Common myeloid progenitor, CD34-positive (primary cell): ENCODE measurements at places on chromosomes 6 and 20.

DNA sequence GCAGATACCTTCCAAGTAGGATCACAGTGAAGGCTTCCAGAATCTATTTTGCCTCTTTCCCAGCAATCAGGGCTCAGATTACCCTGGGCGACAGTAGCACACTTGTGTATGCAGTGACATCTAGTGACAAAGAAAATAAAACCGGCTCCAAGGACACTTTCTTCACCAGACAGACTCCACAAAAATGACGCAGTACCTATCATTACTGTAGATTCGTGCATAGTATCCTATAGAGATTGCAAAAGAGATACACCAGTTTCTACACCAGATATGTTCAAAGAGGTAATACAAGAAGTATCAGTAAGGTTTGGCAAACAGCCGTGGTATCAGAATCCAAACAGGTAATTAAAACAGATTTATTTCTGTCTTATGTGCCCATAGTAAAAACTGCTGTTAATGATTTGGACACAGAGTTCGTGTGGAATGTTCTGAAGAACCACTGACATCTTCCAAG is 600.4 kb upstream of the JAG1 start:
- DNase-seq, result peak; percentile 62

DNA sequence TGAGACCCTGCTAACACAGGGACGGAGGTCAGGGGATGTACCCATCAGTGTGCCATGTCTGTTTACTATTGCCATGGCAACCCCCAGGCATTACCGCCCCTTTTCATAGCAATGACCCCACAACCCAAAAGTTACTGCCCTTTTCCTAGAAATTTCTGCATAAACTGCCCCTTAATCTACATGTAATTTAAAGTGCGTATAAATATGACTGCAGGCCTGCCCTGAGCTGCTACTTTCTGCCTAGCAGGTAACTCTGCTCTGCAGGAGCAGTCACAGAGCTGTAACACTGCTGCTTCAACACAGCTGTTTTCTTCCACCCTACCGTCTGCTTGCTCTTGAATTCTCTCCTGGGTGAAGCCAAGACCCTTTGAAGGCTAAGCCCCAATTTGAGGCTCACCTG is 57.1 kb upstream of the RPS6KA2 start:
- no peak for DNase-seq

- DNase-seq, result peak; percentile 34
These were observed 297.9 kb downstream of the TBC1D7 start for GRCh38 chr6:13030396-13030795.

DNA sequence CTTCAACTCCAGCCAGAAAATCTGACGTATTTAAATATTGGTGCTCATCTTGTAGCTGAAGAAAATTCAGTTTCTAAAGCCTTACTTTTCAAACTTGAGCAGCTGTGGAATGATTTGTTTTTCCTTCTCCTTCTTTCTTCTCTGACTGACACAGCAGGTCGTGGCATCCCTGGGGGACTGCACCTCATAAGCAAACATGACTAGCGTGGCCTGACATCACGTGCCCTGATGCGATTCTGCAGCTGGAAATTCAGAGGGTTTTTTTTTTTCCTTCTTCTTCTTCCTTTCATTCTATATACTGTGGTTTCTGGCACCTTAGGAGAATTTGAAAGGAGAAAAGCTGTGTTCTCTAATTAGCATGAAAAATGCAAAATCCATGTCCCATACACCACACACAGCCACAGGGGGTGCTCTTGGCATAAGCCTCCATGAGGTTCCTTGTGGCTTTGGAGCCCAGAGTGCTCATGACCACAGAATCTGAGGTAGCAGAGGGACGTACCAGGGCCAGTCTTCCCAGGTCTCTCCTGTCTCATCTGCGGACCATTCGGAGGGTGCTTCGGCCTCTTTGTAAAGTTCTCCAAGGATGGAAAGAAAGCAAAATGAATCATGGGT is 258.5 kb upstream of the CDH4 start:
- no peak for DNase-seq

DNA sequence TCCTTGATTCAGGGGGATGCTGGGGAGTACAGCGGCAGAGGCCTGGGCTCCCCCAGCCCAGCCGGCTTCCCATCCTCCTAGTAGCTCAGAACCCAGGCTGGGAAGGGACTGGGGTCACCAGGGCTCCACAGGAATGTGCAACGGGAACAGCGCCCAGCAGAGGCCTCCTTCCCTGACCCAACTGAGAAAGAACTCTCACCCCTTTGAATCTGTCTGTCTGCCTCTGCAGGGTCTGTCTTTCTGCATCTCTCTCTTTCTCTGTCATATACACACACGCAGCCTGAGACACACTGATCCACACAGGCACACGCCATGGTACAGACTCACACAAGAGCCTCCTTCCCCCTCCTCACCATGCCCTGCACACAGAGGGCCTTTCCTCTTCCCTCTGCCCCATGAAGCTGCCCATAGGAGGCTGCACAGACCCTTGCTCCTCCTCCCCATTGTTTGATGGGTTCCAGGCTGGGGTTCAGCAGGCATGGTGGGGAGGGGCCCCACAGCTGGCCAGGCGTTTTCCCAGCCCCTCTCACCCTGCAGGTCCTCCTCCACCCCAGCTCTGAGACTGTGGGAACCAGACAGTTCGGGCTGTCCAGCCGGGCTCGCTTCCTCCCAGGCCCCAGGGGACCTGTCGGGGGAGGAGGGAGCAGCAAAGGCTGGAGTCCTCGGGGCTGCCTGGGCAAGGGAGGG is 2.8 kb downstream of the FOXS1 start:
- DNase-seq, result no peak

DNA sequence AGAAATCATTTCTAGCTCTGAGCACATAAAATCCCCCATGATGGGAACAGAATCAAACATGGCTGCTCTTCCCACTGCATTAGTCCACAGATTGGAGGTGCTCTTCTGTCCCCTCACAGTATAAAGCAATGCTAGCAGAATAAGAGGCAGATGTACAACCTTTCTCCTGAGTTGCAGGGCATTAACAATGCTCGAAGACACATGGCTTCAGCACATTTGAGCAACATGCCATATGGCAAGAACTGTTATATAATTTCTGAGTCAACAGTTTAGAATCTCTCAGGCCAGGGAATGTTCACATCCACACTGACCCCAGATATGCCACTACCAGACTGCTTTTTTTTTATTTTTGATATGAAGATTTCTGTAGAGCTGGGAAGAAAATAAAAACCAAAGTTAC is 119.6 kb downstream of the KIF13A start:
- no peak for DNase-seq

GRCh38 chr6:18053555-18054445 is 66.4 kb upstream of the KIF13A start:
- no peak for DNase-seq

DNA sequence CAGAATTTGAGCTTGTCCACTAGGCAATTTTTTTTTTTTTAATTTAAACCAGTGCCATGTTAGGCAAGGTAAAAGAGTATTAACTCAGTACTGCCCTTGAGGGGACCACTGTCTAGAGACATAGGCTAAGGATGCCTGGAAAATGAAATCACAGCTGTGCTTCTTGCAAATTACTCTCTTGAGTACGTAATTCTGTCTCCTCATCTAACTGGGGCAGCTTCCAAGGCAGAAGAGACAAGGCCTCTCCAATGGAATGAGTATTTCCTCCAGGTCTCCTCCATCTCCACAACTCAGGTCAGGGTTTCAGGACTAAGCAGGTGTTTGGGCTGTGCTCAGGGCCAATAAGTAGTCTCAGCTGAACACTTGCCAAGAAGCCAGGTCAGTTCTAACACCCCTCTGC is 33.8 kb upstream of the MRPS10 start:
- DNase-seq, result no peak

DNA sequence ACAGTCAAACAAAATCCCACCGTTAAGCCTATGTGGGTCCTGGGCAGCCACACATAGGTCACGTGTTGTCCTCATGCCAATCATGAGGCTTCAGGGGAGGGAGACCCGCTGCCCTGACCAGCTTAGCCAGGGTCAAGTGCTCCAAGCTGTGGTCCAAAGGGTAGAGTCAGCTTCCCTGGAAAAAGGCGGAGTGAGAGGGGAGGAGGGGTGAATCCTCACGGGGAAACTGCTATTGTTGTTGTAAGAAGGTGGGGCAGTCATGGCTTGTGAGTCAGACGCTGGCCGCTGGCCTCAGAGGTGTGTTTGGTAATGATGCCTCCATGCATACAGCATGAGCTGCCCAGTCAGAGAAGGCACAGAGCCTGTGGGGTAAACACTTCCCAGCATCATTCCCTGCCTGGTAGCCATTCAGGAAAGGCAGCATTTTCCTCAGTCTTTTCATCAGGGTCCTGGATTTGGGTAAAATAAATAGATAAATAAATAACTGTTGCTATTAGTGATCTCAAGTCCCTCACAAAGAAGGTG is 8.7 kb downstream of the CST3 start:
- DNase-seq, result peak; percentile 32

GRCh38 chr6:142954844-142955243 is 9.9 kb upstream of the HIVEP2 start:
- DNase-seq, result no peak

DNA sequence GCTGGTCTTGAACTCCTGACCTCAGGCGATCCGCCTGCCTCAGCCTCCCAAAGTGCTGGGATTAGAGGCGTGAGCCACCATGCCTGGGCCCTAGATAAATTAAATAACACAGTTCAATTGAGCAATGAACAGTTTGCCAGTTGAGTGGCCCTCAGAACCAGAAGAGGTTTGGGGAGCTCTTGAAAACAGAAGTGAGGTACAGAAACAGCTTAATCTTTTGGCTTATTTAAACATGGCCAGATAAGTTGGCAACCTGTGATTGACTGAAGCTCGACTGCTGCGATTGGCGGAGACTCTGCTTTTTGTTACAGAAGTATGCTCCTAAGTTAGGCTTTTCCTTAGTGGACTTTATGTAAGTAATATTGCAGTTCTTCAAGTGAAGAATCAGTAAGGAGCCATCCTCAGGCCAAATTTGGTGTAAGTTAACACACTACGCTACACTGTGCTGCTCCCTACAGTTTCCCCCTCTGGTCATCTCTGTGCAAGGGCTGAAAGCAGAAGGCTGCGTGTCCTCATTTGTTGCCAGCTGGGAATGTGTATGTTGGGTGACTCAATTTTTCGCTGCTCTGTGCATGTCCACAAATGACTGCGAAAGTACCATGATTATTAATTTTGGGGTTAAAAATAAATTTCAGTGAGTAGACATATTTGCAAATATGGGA is 9.8 kb downstream of the XRN2 start:
- no peak for DNase-seq

DNA sequence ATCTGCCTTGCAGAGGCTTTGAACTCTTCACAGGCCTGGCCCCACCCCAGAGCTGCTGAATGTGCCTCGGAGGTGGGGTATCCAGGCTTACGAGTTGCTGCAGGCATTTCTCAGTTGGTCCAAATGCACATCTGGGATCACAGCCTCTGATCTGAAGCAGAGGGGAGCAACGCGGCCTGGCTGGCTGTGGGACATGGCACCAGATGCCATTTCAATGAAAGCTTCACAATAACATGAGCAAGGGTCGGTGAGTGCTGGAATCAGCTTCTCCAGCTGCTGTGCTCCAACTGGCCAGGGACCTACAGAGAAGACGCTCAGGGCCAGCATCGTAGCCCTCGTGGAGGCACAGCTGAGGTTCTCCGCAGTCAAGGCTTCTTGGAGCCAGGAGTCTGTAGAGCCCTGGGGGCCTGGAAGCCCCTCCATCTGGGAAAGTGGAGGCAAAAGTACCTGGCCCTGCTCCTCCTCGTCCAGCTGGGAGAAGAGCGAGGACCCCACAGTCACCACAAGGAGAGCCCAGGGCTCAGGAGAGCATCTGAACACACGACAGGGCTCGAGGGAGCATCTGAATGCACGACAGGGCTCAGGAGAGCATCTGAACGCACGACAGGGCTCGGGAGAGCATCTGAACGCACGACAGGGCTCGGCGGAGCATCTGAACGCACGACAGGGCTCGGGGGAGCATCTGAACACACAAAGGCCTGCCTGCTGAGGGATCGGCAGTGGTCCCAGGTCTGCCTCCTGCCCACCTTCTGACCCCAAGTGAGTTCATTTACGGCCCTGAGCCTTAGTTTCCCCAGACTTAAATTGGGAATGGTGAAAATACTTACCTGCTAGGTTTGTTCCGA is 165.2 kb downstream of the DLL1 start:
- DNase-seq, result no peak

- no peak for DNase-seq
These were observed 60.6 kb upstream of the SLC32A1 start for GRCh38 chr20:38663660-38664059.

GRCh38 chr20:57996936-57997890 is 231.2 kb downstream of the ANKRD60 start:
- peak; percentile 44 for DNase-seq

DNA sequence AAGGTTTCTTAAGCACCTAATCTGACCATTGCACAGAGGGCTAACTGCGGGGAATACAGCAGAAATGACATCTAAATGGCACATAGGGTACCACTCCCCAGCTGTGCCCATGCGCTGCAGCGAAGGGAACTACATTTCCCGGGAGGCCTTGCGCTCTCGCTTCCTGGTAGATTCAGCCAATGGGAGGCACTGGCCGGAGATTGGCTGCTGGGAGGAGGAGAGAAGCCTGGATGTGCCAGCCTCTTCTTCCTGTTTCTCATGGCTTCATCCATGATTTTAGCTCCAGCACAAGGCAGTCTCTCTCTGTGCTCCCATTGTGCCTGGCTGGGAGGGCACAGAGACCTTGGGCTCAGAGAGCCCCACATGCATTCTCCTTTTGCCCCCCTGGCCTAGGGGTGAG is 101.7 kb upstream of the FOXA2 start:
- peak; percentile 12 for DNase-seq

DNA sequence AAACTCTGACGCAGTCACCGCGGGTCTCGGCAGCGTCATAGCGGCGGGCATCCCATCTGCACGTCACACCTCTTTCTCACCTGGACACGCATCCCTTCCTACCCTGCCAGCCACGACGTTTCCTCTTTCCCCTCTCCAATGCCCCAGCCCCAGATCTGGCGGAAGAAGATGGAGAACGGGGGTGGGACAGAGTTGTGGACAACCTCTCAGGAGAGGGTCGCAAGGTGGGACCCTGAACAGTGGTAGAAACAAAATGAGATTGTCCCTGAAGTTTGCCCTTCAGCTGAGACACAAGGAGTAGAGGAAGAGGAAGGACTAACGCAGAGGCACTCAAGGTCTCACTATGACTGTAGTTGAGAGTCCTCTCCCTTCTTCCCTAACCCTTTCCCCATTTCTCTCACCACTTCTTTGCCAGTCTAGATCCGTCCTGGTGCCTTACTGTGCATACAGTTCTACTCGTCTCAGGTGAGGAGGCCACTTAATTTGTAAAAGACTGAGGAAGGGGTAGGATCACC is 562 bp downstream of the TRIM39 start:
- DNase-seq, result no peak

DNA sequence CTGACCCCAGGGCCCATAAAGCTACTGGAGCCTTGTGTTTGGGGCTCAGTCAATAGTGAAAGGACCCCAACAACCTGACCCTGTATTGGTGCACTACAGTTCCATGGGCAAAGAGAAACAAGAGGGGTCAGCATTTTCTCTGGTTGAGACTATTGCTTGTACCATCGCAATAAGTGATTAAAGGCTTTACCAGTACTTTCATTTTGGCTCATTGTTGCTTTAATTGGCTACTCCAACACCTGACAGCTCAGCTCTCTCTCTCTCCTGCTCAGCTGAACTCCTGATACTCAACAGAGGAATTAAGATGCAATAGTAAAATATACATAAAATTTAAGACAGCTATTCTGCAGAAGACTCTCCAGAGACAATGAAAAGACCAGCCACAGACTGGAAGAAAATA is 17.8 kb downstream of the CD93 start:
- DNase-seq, result no peak
